Right lobe of liver (tissue), 6 donors: ENCODE measurements at places on chromosomes 4 and X. TPM values are rescaled to one million over a fixed set of nuclear protein-coding genes. Genes with fewer than 3 reads are reported as not detected.

- no peak overlapping the region for H3K27ac ChIP-seq
- H3K4me3 ChIP-seq = no peak overlapping the region
- no peaks in the 10 kb centered on the region for H3K27me3 ChIP-seq
Observed at GRCh38 chrX:107718156-107718621, 57.4 kb downstream of the TSC22D3 start.

GRCh38 chrX:69299285-69299684 lies 134.0 kb upstream of the PJA1 start:
- H3K4me3 ChIP-seq = no peak overlapping the region
- no peak overlapping the region for H3K27ac ChIP-seq
- no peaks in the 10 kb centered on the region for H3K36me3 ChIP-seq
- no peaks in the 10 kb centered on the region for H3K27me3 ChIP-seq
- no peak for DNase-seq

Gene TIGD4
- total RNA-seq = 0.12 TPM

DNA sequence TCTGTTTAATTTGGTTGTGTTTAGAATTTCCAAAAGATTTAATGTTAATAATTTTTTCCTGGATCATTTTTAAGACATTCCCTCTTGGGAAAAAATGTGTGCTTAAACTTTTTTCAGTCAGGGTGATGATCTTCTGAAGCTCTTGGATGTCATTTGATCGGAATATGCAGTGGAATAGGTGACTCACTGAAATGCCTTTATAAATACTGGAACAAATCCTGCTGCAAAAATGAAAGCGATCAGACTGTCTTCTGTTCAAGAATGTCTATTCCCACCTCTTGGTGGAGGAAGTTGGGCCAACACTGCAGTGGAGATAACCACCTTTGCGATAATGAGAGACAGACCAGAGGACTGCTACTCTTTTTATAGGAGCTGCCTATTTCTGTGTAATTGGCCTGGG lies 46.7 kb downstream of the LARP1B start:
- no peak overlapping the region for H3K4me3 ChIP-seq
- H3K27me3 ChIP-seq = no peaks in the 10 kb centered on the region
- no peaks in the 10 kb centered on the region for H3K4me1 ChIP-seq
- H3K36me3 ChIP-seq = peaks cover 31% of the 10 kb centered on the region
- DNase-seq = no peak

GRCh38 chr4:174999407-174999806 lies 81.2 kb downstream of the ADAM29 start:
- DNase-seq = no peak
- H3K27me3 ChIP-seq = no peaks in the 10 kb centered on the region
- H3K36me3 ChIP-seq = no peaks in the 10 kb centered on the region
- H3K4me1 ChIP-seq = no peaks in the 10 kb centered on the region
- H3K4me3 ChIP-seq = no peak overlapping the region

- H3K4me1 ChIP-seq = no peaks in the 10 kb centered on the region
- H3K27me3 ChIP-seq = peaks cover 4% of the 10 kb centered on the region
- H3K36me3 ChIP-seq = no peaks in the 10 kb centered on the region
Observed at GRCh38 chrX:100829730-100830129, 9.5 kb downstream of the CSTF2 start.

GRCh38 chr4:114998316-114998715 lies 115.1 kb downstream of the NDST4 start:
- no peak overlapping the region for H3K4me3 ChIP-seq
- H3K36me3 ChIP-seq = no peaks in the 10 kb centered on the region
- H3K4me1 ChIP-seq = no peaks in the 10 kb centered on the region
- no peaks in the 10 kb centered on the region for H3K27me3 ChIP-seq
- no peak for DNase-seq

GRCh38 chr4:54254116-54254914 lies 25.2 kb downstream of the PDGFRA start:
- H3K4me1 ChIP-seq = no peaks in the 10 kb centered on the region
- no peak overlapping the region for H3K4me3 ChIP-seq
- no peaks in the 10 kb centered on the region for H3K36me3 ChIP-seq
- H3K27me3 ChIP-seq = no peaks in the 10 kb centered on the region

- no peak for DNase-seq
- H3K27ac ChIP-seq = no peak overlapping the region
- no peaks in the 10 kb centered on the region for H3K36me3 ChIP-seq
- H3K27me3 ChIP-seq = no peaks in the 10 kb centered on the region
- no peaks in the 10 kb centered on the region for H3K4me1 ChIP-seq
- no peak overlapping the region for H3K4me3 ChIP-seq
Observed at GRCh38 chr4:42637867-42638266, 19.0 kb downstream of the ATP8A1 start.

GRCh38 chr4:149161247-149161646 lies 654.4 kb downstream of the IQCM start:
- no peaks in the 10 kb centered on the region for H3K36me3 ChIP-seq
- H3K27me3 ChIP-seq = no peaks in the 10 kb centered on the region
- no peak overlapping the region for H3K27ac ChIP-seq
- H3K4me3 ChIP-seq = no peak overlapping the region
- no peaks in the 10 kb centered on the region for H3K4me1 ChIP-seq
- DNase-seq = no peak

Gene REELD1
- total RNA-seq = 0.20 TPM

DNA sequence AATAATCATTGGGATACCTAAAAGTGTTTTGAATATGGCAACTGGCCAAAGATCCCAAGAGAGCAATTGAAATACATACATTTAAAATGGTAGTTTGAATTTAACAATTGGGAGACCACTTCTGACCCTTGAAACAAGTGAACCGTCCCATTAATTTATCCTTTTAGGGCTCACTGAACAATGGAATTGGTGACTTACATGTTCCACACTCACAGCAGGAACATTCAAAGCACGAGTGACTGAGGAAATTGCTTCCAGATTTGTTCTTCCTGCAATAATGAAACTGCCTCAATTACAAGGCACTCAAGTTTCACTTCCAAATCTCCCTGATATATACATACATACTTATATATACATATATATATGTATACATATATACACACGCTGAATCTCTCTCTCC lies 20.6 kb downstream of the SLC39A8 start:
- H3K4me1 ChIP-seq = no peaks in the 10 kb centered on the region
- H3K36me3 ChIP-seq = no peaks in the 10 kb centered on the region
- no peak overlapping the region for H3K4me3 ChIP-seq
- H3K27ac ChIP-seq = no peak overlapping the region
- no peaks in the 10 kb centered on the region for H3K27me3 ChIP-seq

DNA sequence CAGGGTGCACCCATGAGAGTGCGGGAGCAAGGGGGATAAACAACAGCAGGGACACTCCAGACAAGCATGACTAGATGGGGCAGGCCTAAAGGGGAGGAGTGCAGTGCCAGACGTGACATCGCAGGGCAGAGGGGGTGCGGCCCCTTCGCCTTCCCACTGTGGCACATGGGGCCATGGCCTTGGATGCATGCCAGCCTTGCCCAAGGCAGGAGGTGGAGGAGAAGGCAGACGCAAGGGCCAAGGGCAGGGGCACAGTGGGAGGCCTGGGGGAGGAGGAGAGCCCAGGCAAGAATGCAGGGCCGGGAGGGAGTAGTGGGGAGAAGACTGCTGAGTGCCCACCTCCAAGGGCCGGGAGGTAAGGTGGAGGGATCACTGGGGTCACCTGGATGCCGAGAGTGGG lies 21.6 kb downstream of the PNMA6E start:
- no peak overlapping the region for H3K27ac ChIP-seq
- DNase-seq = no peak
- no peak overlapping the region for H3K4me3 ChIP-seq
- H3K27me3 ChIP-seq = no peaks in the 10 kb centered on the region
- H3K4me1 ChIP-seq = no peaks in the 10 kb centered on the region

Gene P2RY10
- not detected for total RNA-seq

Gene GABRG1
- total RNA-seq = not detected

GRCh38 chr4:138650929-138651448 lies 364.6 kb upstream of the NOCT start:
- no peaks in the 10 kb centered on the region for H3K27me3 ChIP-seq
- H3K4me3 ChIP-seq = no peak overlapping the region
- H3K4me1 ChIP-seq = no peaks in the 10 kb centered on the region
- H3K36me3 ChIP-seq = no peaks in the 10 kb centered on the region
- no peak for DNase-seq

Gene PRR32
- not detected for total RNA-seq

GRCh38 chrX:72712094-72712755 lies 1.9 kb downstream of the PHKA1 start:
- no peaks in the 10 kb centered on the region for H3K36me3 ChIP-seq
- no peak overlapping the region for H3K4me3 ChIP-seq
- H3K27ac ChIP-seq = no peak overlapping the region
- H3K27me3 ChIP-seq = no peaks in the 10 kb centered on the region
- H3K4me1 ChIP-seq = no peaks in the 10 kb centered on the region
- DNase-seq = no peak

DNA sequence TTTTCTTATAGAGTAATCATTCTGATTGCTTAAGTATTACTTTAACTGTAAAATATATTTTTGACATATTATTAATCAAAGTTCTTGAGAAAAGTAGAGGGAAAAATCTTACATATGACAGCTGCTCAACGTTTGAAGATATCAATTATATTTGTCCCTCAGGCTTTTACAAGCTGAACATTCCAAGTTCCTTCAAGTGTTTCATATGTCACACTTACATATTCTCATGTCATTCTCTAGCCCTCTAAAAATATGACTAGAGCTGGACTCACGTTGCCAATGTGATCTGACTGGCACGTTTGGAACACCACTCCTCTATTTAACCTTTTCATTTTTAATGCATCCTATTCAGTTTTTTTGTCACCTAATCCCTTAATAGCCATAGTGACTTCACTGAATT lies 492.9 kb downstream of the PCDH18 start:
- no peaks in the 10 kb centered on the region for H3K36me3 ChIP-seq
- H3K4me3 ChIP-seq = no peak overlapping the region
- H3K27ac ChIP-seq = no peak overlapping the region
- H3K27me3 ChIP-seq = no peaks in the 10 kb centered on the region

DNA sequence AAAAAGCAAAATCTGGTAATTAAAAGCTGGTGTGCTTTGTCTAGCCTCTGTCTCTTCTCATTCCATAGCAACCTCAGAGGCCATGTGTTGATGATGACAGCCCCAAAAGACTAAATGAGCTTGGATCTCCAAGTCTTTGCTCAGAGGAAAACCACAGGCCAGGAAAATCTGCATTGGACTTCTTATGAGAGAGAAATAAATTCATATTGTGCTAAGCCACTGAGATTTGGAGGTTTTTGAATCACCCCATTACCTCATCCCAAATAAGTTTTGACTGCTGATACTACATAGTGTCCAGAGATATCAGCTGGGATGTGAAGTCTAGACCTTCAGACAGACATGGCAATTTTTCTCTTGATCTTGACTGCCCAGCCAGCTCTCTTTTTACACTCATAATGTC lies 178.6 kb upstream of the DIPK2B start:
- peaks cover 9% of the 10 kb centered on the region for H3K27me3 ChIP-seq
- no peaks in the 10 kb centered on the region for H3K36me3 ChIP-seq
- no peak for DNase-seq

DNA sequence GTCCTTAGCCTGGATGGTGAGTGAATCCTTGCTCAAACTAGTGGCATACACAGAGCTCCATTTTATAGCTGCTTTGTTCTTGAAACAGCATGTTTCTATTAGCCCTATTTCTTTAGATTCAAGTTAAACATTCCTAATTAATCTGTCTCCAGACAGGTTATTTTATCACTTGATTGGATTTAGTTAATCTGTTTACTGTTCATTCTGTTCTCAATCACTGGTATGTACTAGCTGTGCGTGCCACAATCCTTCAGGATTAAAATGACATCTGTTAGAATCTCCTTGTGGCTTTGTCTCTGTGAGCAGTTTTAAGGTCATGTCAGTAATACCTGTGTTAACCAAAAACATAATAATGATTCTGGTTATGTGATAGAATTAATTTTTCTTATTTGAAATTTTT lies 36.5 kb downstream of the PTPN13 start:
- H3K27me3 ChIP-seq = no peaks in the 10 kb centered on the region
- no peak for DNase-seq
- no peak overlapping the region for H3K4me3 ChIP-seq
- H3K36me3 ChIP-seq = no peaks in the 10 kb centered on the region
- H3K4me1 ChIP-seq = no peaks in the 10 kb centered on the region

- no peaks in the 10 kb centered on the region for H3K27me3 ChIP-seq
- H3K4me1 ChIP-seq = no peaks in the 10 kb centered on the region
- DNase-seq = no peak
- H3K27ac ChIP-seq = no peak overlapping the region
- no peaks in the 10 kb centered on the region for H3K36me3 ChIP-seq
- no peak overlapping the region for H3K4me3 ChIP-seq
Observed at GRCh38 chr4:138656990-138657389, 358.6 kb upstream of the NOCT start.

GRCh38 chr4:66252291-66252690 lies 582.0 kb upstream of the EPHA5 start:
- H3K4me3 ChIP-seq = no peak overlapping the region
- H3K27me3 ChIP-seq = no peaks in the 10 kb centered on the region
- no peaks in the 10 kb centered on the region for H3K36me3 ChIP-seq

- no peaks in the 10 kb centered on the region for H3K36me3 ChIP-seq
- H3K4me1 ChIP-seq = no peaks in the 10 kb centered on the region
- no peak overlapping the region for H3K4me3 ChIP-seq
- no peak for DNase-seq
- no peak overlapping the region for H3K27ac ChIP-seq
Observed at GRCh38 chr4:182113779-182114178, 129.4 kb upstream of the TENM3 start.

DNA sequence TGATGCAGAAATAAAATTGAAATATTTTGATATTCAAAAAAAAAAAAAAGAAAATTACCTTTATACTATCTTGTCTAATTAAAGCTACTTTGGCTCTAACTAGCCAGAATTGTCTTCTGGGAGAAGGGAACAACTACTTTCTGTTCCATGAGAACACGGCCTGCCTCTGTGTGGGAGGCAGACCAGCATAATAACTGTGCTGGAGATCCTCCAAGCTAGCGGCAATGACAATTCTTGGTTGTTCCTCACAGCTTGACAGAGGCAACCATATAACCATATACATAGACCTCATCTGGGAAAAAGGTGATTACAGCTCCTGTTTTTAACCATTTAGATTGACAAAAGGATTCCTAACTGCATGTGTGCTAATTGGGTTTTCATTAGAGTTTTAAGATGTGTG lies 95.7 kb downstream of the RBMX2 start:
- no peaks in the 10 kb centered on the region for H3K4me1 ChIP-seq
- no peaks in the 10 kb centered on the region for H3K27me3 ChIP-seq
- no peak overlapping the region for H3K4me3 ChIP-seq
- no peak overlapping the region for H3K27ac ChIP-seq

GRCh38 chr4:22356987-22357596 lies 158.8 kb downstream of the ADGRA3 start:
- no peak overlapping the region for H3K27ac ChIP-seq
- H3K4me1 ChIP-seq = no peaks in the 10 kb centered on the region
- no peaks in the 10 kb centered on the region for H3K27me3 ChIP-seq
- no peaks in the 10 kb centered on the region for H3K36me3 ChIP-seq
- no peak overlapping the region for H3K4me3 ChIP-seq

Gene COQ2
- total RNA-seq = 11.9 TPM

GRCh38 chr4:6155996-6156750 lies 44.2 kb downstream of the JAKMIP1 start:
- no peak for DNase-seq
- H3K27me3 ChIP-seq = no peaks in the 10 kb centered on the region
- no peaks in the 10 kb centered on the region for H3K36me3 ChIP-seq
- no peaks in the 10 kb centered on the region for H3K4me1 ChIP-seq
- H3K4me3 ChIP-seq = no peak overlapping the region
